ENCODE measurements at places on chromosomes 1 and 21.

DNA sequence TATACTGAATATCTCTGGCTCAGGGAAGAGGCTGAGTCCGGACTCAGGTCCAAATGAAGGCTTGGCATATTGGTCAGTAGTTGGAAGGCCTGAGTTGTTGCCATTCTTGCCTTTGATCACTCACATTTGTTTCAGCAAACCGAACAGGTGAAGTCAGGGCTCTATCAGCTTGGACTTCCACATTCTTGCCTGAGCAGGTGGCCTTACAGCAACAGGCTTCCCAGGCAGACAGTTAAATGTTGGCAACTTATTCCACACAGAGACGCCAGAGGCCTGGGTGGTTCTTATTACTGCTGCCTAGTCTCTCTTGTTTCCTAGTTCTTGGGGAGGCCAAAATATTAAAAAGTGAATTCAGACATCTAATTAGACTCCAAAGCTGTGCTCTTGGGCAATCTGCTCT, 36.6 kb downstream of the XCL2 start:
- DNase-seq: no peak

GRCh38 chr1:194068446-194069167, 882.2 kb upstream of the B3GALT2 start:
- no peak for DNase-seq

- DNase-seq: no peak
Measured at GRCh38 chr1:67749844-67750690, 65.1 kb downstream of the GADD45A start.

- no peak for DNase-seq
Measured at GRCh38 chr1:55635856-55636255, 420.7 kb upstream of the USP24 start.

DNA sequence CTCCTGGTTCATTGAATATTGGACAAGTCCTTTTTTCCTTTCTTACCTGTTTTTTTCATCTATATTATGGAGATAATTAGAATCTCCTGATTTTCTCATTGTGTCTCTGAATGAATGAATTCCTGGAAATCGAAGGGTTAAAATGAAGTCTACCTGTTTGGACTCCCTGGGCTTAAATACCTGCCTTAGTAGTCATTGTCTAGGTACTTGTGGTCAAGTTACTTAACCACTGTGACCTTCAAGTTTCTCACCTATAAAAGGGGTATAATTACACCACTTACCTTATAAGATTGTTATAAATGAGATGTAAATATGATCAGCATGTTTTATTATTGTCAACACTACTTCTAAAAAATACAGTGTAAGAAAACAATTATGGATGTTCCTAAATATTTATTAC, 9.0 kb upstream of the TBX19 start:
- DNase-seq: no peak

GRCh38 chr21:46124926-46125845, 27.3 kb downstream of the COL6A2 start:
- peak; percentile 48 for DNase-seq

DNA sequence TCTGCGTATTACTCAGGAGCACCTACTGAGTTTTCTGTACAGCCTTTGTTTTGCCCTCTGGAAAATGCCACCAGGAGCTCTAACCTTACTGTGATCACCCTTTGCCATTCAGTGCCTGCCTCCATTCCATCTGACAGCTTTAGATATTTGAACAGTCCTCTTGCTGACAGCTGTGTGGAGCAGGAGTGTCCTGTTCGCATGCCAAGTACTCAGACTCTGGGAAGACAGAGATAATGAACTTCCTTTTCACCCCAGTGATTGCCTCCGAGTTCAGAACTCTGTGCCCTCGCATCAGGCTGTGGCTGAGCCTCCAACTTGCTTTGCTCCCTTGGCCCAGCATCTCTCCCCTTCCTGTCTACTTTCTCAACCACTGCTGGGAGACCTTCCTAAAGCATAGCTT, 74.0 kb downstream of the CACNA1E start:
- no peak for DNase-seq

DNA sequence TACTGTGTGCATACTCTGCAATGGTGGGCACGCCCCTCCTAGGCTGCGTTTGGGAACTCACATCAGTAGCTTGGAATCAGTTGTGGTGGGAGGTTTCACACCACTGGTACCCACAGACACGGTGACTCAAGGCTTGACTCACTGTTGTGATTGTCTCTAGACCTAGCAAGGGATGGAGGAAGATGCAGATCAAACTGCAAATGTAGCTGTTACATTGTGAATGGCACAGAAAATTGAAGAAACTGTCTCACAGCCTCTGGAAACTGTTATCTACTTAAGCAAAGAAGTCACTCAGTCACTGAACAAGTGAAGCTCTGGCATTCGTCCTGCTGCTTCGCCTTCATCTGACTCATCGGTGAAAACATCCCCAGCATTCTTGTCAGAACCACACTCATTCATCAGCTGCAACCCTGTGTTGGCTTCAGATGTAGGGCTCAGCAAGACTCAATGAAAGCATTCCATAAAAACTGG, 59.5 kb downstream of the POFUT2 start:
- peak; percentile 49 for DNase-seq

- DNase-seq: no peak
Measured at GRCh38 chr1:200558866-200559459, 61.6 kb downstream of the KIF14 start.

GRCh38 chr1:86788300-86789206, 84.2 kb downstream of the SH3GLB1 start:
- DNase-seq: no peak

GRCh38 chr1:54080598-54081049, 27.2 kb downstream of the TCEANC2 start:
- no peak for DNase-seq

DNA sequence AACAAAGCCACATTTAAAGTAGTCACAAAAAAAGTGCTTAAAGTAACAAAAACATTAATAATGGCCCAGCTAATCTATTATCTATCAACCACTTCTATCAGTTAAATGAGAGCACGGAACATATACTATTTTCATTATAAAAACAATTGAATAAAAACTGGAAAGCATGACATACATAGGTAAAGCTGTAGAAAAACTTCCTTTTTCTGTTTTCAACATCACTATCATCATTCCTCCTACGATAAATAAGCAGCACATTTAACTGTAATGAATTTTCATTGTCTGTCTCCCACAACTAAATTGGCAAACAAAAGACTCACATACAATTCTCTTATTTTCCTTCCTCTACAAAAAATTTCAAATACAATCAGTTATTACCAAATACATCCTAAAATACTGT, 96.4 kb upstream of the DPH5 start:
- DNase-seq: no peak

- DNase-seq: no peak
Measured at GRCh38 chr1:86846164-86846647, 67.7 kb downstream of the SELENOF start.

GRCh38 chr1:193356249-193356648, 169.8 kb upstream of the B3GALT2 start:
- DNase-seq: no peak
